ENCODE measurements at places on chromosomes 6 and 20.

- no peak for DNase-seq
Observed at GRCh38 chr6:127618729-127619128, 41.8 kb downstream of the C6orf58 start.

DNA sequence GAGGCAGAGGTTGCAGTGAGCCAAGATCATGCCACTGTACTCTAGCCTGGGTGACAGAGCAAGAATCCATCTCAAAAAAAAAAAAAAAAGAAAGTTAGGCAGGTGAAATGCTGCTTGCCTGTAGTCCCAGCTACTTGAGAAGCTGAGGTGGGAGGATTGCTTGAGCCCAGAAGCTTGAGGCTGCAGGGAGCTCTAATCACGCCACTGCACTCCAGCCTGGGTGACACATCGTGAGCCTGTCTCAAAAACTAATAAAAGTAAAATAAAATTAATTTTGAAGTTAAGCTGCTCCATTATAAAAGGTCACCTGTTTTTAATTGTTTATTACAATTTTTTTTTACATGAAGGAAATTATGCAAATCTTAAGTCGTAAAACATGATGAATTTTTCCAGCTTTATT is 23.2 kb upstream of the SAMHD1 start:
- no peak for DNase-seq

GRCh38 chr6:12418946-12419345 is 128.8 kb downstream of the EDN1 start:
- DNase-seq = no peak

GRCh38 chr20:25310268-25310920 is 62.5 kb downstream of the PYGB start:
- DNase-seq = no peak

DNA sequence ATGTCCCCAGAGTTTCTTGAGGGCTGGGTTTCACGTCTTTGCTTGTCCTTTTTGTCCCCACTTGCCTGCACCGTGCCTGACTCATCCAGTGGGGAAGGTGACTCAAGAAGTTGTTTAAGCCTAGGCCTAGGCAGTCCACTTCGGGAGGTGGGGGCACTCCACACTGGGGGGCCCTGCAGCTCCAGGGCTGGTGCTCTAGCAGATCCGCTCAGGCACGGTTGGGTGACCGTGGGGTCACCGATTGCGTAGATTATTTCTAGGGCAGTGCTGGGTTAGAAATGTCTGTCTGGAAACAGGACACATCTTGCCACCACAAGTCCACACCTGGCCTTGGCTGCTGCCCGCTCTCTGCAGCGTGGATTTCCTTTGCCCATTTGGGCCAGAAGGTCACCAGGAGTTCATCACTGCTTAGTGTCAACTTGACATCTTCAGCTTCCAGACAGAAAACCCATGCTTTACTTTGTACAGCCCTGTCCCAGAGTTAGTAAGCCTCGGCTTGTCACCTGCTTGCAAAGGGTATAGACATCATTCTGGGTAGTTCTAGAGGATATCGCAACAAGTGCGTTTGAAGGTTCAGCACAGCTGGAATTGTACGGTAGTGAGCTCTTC is 13.6 kb upstream of the C20orf144 start:
- no peak for DNase-seq

GRCh38 chr20:62814060-62814708 is 2.7 kb upstream of the COL9A3 start:
- no peak for DNase-seq

DNA sequence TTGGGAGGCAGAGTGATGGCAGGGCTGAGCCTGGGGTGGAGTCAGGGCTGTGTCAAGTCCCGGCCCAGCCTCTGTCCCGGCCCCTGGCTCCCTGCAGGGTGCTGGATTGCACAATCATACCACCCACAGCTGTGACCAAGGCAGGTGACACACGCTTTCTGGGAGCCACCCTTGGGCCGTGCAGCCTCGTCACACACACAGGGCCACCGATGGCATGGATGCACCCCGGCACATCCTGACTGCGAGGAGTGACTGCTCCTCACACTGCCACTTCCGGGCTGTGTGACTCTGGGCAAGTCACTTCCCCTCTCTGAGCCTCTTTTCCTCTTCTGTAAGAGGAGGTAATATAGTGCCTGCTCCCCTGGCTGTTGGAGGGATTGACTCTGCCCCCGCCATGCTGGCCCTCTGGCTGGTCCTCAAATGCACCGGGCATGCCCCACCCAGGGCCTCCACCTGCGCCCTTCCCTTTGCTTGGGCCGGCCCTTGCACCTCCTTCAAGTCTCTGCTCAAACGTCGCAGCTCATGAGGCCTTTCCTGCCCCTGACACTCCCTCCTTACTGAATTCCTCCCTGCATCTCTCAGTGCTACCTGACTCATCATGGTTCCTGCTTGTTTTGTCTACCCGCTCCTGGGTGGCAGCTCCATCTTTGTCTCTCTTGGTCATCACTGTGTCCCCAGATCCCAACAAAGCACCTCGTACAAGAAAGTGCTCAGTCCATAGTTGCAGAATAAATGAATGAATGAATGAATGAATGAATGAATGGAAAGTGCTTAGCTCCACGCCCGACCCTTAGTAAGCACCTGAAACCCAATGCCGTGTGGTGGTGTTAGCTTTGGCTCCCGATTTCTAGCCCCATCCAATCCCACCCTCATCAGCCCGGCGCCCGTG is 93.5 kb downstream of the CEBPB start:
- no peak for DNase-seq
